ENCODE measurements at places on chromosomes 16 and 17.
A peak's percentile ranks its signal among the peaks of the same experiment; 100 is the strongest.

DNA sequence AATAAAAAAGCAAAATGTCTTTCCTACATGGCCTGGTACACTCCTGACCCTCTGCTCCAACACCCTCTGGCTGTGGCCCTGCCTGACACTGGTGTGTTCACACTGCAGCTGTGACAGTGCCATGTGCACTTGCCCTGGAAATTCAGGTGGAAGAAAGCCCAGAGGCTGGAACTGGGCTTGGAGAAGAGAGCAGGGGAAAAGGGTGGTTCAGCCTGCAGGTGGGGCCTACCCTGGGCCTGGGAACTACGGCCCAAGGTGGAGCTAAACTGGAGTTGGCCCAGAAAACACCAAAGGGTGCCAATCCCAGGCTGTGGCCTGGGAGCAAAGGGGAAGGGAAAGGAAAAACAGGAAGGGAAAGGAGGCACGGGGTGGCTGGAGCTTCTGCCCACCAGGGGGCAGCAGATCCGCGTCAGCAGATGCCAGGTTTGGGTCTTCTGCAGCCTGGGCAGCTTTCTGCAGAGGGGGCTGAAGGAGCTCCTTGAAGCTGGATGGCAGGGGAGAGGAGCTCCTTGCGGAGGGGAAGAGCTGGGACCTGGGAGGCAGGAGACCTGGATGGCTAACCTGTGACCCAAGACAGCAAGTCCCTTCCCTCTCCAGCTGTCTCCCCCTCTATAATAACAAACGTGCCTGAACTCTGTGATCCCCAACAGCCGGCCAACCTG is 15.4 kb upstream of the CTCF start:
- peaks cover 13% of the 10 kb centered on the region for H3K36me3 ChIP-seq
- no peak overlapping the region for H3K4me3 ChIP-seq
- H3K4me1 ChIP-seq = peaks cover 23% of the 10 kb centered on the region
- H3K27ac ChIP-seq = peak overlapping the region; percentile 83
- H3K27me3 ChIP-seq = no peaks in the 10 kb centered on the region

- peaks cover 25% of the 10 kb centered on the region for H3K36me3 ChIP-seq
- no peak overlapping the region for H3K27ac ChIP-seq
- H3K27me3 ChIP-seq = no peaks in the 10 kb centered on the region
Measured at GRCh38 chr16:1559446-1559975, 26.0 kb downstream of the TMEM204 start.

- no peaks in the 10 kb centered on the region for H3K4me1 ChIP-seq
- peaks cover 11% of the 10 kb centered on the region for H3K27me3 ChIP-seq
- no peaks in the 10 kb centered on the region for H3K36me3 ChIP-seq
- no peak overlapping the region for H3K27ac ChIP-seq
Measured at GRCh38 chr17:36705283-36705795, 104.0 kb downstream of the MRM1 start.

DNA sequence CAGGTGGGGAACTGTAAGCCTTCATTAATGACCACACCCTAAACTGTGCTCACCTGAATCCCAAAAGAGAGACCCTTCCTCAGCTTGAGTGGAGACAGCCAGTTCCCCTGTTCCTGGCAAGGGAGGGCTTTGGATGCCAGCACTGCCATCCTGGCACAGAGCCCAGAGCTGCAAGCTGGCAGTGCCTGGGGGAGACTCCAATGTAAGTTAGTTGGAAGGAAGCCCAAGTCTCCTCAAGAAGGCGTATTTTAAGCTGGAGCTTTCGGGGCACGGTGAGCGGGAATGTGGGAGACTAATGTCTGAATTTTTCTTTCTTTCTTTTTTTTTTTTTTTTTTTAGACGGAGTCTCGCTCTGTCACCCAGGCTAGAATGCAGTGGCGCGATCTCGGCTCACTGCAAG is 4.7 kb downstream of the CDC42EP4 start:
- peaks cover 56% of the 10 kb centered on the region for H3K4me1 ChIP-seq
- no peak overlapping the region for H3K27ac ChIP-seq
- DNase-seq = no peak
- no peaks in the 10 kb centered on the region for H3K36me3 ChIP-seq
- no peak overlapping the region for H3K4me3 ChIP-seq

GRCh38 chr17:17063546-17064122 is 21.4 kb downstream of the MPRIP start:
- H3K4me1 ChIP-seq = no peaks in the 10 kb centered on the region
- no peaks in the 10 kb centered on the region for H3K27me3 ChIP-seq
- no peak overlapping the region for H3K4me3 ChIP-seq

GRCh38 chr16:24999856-25000461 is 15.2 kb downstream of the ARHGAP17 start:
- no peaks in the 10 kb centered on the region for H3K36me3 ChIP-seq
- no peaks in the 10 kb centered on the region for H3K27me3 ChIP-seq
- no peak for DNase-seq
- H3K4me3 ChIP-seq = no peak overlapping the region

GRCh38 chr17:10314329-10314728 is 58.5 kb downstream of the MYH13 start:
- no peaks in the 10 kb centered on the region for H3K27me3 ChIP-seq
- H3K36me3 ChIP-seq = no peaks in the 10 kb centered on the region
- no peaks in the 10 kb centered on the region for H3K4me1 ChIP-seq
- no peak overlapping the region for H3K4me3 ChIP-seq

- H3K4me3 ChIP-seq = no peak overlapping the region
- no peaks in the 10 kb centered on the region for H3K27me3 ChIP-seq
- H3K27ac ChIP-seq = no peak overlapping the region
- H3K36me3 ChIP-seq = no peaks in the 10 kb centered on the region
- no peaks in the 10 kb centered on the region for H3K4me1 ChIP-seq
Measured at GRCh38 chr17:16820161-16820877, 130.3 kb downstream of the CCDC144A start.

GRCh38 chr16:88882358-88883030 is 16.0 kb upstream of the PABPN1L start:
- no peaks in the 10 kb centered on the region for H3K36me3 ChIP-seq
- H3K27me3 ChIP-seq = no peaks in the 10 kb centered on the region

DNA sequence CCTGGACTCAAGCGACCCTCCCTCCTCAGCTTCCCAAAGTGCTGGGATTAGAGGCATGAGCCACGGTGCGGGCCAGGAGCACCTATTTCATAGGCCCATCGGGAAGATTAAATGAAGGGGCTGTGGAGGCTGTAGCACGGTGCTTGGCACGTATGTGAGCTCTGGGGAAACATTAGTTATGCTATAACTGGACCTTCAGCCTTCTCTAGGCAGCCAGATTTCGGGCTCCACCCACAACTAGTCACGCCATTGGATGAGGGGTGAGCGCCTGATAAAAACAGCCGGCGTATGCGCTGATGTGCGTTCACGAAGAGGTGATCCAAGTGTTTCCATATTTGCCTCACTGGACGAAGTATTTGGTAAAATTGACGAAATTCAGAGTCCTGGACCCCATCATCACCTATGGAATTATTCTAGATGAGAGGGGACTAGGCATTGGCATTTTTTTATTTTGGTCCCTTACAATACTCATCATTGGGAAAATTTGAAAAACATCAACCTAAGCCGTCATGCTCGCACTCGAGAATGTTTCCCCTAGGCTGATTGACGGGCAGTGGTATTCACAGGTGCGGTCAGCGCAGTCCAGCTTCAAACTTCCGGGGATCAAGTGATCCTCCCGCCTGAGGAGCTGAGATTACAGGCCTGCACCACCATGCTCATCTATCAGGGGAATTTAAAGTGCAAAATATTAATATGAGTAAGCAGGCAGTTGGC is 1.8 kb upstream of the ANKRD11 start:
- peaks cover 23% of the 10 kb centered on the region for H3K4me1 ChIP-seq
- H3K4me3 ChIP-seq = no peak overlapping the region
- no peak for DNase-seq
- H3K27me3 ChIP-seq = no peaks in the 10 kb centered on the region
- H3K36me3 ChIP-seq = peaks cover 2% of the 10 kb centered on the region
- no peak overlapping the region for H3K27ac ChIP-seq

DNA sequence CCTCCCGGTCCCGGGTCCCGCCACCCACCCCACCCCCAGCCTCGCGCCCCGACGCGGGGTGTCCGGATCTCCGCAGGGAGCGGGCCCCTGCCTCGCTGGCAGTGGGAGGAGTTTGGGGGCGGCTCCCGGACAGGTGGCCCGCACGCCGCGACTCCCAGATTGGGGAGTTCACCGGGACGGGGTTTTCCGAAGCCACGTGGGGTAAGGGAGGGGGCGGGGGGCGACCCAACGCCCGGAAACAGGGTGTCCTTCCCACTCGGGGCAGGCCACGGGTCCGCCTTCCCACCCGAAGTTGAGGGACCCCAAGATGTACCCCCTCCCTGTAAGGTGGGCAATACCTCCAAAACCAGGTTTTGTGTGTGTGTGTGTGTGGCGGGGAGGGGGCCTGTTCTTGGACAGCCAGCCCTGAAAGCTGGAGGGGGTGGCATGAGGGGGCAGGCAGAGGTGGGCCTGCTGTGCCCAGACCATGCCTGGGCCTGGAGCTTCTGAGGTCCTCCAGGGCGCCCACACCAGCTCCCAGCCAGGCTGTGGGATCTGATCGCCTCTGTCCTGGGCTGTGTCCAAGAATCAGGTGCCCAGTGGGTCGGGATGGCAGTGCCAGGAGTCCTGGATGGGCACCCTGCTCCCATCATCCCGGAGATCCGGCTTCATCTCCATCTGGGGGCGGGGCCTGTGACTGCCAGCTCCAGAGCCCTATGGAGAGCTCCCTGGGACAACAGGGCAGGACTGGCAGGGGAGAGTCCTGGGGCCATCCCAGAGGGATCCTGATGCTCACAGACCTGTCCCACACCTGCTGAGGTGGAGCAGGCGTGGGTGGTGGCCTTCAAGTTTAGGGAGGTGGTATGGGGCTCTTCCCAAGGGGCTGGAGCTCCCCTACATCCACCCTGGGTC is 767 bp downstream of the SYNGR2 start:
- peaks cover 2% of the 10 kb centered on the region for H3K4me1 ChIP-seq
- H3K27ac ChIP-seq = no peak overlapping the region
- H3K36me3 ChIP-seq = no peaks in the 10 kb centered on the region
- H3K27me3 ChIP-seq = no peaks in the 10 kb centered on the region
- DNase-seq = peak; percentile 46

- no peak overlapping the region for H3K4me3 ChIP-seq
- H3K36me3 ChIP-seq = no peaks in the 10 kb centered on the region
- no peaks in the 10 kb centered on the region for H3K27me3 ChIP-seq
- peak; percentile 26 for DNase-seq
- H3K4me1 ChIP-seq = peaks cover 65% of the 10 kb centered on the region
Measured at GRCh38 chr17:69418535-69418934, 4.0 kb downstream of the MAP2K6 start.

DNA sequence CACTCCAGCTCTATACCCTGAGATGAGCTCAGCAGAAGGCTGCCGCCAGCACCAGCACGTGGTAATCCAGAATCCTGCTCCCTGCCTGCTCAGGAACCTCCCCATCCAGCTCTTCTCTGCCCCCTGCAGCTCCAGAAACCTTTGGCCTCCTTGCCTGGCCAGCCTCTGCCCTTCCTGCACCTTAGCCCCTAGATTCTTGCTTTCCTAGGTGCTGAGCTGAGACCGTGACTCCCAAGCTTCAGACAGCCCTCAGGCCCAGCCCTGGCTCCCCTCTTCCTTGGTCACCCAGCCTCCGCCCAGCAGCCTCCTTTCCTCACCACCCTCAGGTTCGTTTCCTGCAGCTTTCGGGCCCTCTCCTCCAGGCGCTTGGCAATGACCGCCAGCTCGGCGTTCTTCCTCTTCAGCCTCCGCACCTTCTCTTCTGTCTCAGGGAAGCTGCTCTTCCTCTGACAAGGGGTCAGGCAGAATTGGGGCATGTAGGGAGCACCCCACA is 2.6 kb downstream of the TSPOAP1 start:
- H3K4me1 ChIP-seq = no peaks in the 10 kb centered on the region
- no peak overlapping the region for H3K4me3 ChIP-seq
- DNase-seq = no peak
- no peak overlapping the region for H3K27ac ChIP-seq

GRCh38 chr17:32191306-32191705 is 49.0 kb downstream of the RHOT1 start:
- no peaks in the 10 kb centered on the region for H3K27me3 ChIP-seq
- H3K36me3 ChIP-seq = peaks cover 4% of the 10 kb centered on the region
- no peak overlapping the region for H3K4me3 ChIP-seq
- H3K4me1 ChIP-seq = peaks cover 17% of the 10 kb centered on the region
- peak; percentile 65 for DNase-seq

DNA sequence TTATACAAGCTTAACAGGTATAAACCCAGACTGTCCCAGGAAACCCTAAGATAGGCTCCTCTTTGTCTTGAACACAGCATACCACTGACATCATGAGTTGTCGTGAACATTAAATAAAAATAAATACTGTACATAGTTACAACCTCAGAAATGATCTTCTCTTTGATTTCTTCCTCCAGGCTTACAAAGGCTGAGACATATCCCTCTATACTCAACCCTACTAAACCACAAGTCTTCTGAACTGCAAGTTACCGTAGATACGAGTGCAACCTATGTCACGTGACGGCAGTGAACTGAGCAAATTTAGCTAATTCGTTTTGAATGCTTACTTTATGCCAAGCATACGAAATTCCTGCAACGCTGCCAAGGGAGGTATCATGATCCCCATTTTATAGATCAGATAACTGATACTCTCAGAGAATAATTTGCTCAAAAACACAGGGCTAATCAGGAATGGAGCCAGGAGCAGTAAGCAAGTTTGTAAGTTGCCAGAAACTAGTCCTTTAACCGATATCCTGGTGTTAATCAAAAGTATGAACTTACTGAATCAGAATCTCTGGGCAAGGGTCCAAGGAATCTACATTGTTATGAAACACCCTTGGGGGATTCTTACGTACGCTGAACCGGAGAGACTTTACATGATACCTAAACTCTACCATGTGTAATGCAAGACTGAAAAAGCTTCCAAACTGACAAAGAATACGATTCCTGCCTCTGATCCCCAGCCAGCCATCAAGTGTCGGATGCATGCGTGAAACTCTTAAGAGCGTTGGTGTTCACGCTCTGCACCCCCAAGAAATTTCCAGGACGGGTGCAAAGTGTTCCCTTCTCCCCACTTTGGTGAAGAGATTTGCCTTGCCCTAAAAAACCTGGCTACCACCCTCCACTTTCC is 106.2 kb downstream of the XYLT1 start:
- no peak overlapping the region for H3K27ac ChIP-seq
- peaks cover 34% of the 10 kb centered on the region for H3K4me1 ChIP-seq
- no peaks in the 10 kb centered on the region for H3K36me3 ChIP-seq
- H3K27me3 ChIP-seq = no peaks in the 10 kb centered on the region
- H3K4me3 ChIP-seq = no peak overlapping the region

- peak within 1 kb of the TSS; percentile 67 for H3K27ac ChIP-seq
- DNase-seq = peak; percentile 42
- no peaks in the 10 kb centered on the region for H3K27me3 ChIP-seq
- H3K36me3 ChIP-seq = no peaks in the 10 kb centered on the region
- H3K4me1 ChIP-seq = peaks cover 48% of the 10 kb centered on the region
- peak within 1 kb of the TSS; percentile 60 for H3K4me3 ChIP-seq
Measured at GRCh38 chr16:29820271-29820701, at the start of gene MVP. Gene MVP, plus strand, starts transcription at chr16:29820462. Its CDS starts 10,088 bp downstream, at chr16:29830550.

GRCh38 chr16:75062976-75063346 is 53.6 kb downstream of the LDHD start:
- DNase-seq = no peak
- H3K27me3 ChIP-seq = no peaks in the 10 kb centered on the region
- H3K4me1 ChIP-seq = no peaks in the 10 kb centered on the region
- H3K4me3 ChIP-seq = no peak overlapping the region

- no peak overlapping the region for H3K4me3 ChIP-seq
- no peaks in the 10 kb centered on the region for H3K36me3 ChIP-seq
- peaks cover 37% of the 10 kb centered on the region for H3K4me1 ChIP-seq
- H3K27me3 ChIP-seq = no peaks in the 10 kb centered on the region
- peak; percentile 91 for DNase-seq
Measured at GRCh38 chr16:83336603-83337002, 471.2 kb upstream of the HSBP1 start.

All from endothelial cell of umbilical vein (primary cell).